ENCODE measurements at places on chromosomes 3 and 15. TPM values are rescaled to one million over a fixed set of nuclear protein-coding genes. Genes with fewer than 3 reads are reported as not detected.

GRCh38 chr15:80028937-80029336 lies 30.5 kb upstream of the ZFAND6 start:
- no peak for DNase-seq
- no peak overlapping the region for H3K27ac ChIP-seq

The TMA7 gene
- 551 TPM for total RNA-seq

- no peak overlapping the region for H3K27ac ChIP-seq
- H3K4me3 ChIP-seq = no peak overlapping the region
- no peak for DNase-seq
- H3K27me3 ChIP-seq = no peaks in the 10 kb centered on the region
Observed at GRCh38 chr3:191686626-191687025, 225.7 kb downstream of the PYDC2 start.

- peak overlapping the region; percentile 75 for H3K27ac ChIP-seq
- peaks cover 37% of the 10 kb centered on the region for H3K4me1 ChIP-seq
- peaks cover 41% of the 10 kb centered on the region for H3K36me3 ChIP-seq
- DNase-seq = peak; percentile 85
- H3K4me3 ChIP-seq = no peak overlapping the region
Observed at GRCh38 chr3:112097378-112097777, 11.2 kb downstream of the C3orf52 start.

DNA sequence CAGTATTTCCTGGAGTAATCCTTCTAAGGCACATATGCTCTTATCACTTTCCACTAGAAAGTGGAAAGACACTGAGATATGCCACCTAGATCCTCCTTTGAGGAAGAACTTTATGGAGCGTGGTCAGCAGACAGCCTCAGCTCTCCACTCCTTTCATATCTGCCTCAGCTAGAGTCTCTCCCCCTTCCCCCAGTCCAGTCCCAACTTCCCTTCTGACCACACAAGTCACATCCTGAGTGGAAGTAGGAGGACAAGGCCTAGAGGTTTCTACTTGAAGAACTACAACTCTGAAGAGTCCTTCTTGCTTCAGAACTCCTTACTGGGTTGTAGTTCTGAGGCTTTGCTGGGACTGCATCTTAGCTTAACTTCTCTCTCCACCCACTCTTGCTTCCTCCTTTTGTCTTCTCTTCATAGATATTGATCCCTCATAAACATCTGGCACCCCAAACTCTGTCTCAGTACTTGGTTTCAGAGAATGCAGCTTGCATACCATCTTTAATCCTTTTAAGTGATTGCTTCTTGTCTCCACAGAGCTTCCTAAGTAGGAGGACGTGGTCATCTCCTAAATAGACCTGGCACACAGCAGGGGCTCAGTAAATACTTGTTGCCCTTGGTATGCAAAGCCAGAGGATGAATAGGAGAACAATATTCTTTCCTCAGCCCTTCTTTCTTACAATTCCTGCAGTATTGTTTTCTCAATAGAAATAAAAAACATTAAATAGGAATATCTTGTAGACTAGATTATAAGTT lies 109.6 kb downstream of the OXSM start:
- no peaks in the 10 kb centered on the region for H3K36me3 ChIP-seq
- H3K27me3 ChIP-seq = no peaks in the 10 kb centered on the region
- H3K4me3 ChIP-seq = no peak overlapping the region
- no peak overlapping the region for H3K27ac ChIP-seq
- no peak for DNase-seq
- no peaks in the 10 kb centered on the region for H3K4me1 ChIP-seq

DNA sequence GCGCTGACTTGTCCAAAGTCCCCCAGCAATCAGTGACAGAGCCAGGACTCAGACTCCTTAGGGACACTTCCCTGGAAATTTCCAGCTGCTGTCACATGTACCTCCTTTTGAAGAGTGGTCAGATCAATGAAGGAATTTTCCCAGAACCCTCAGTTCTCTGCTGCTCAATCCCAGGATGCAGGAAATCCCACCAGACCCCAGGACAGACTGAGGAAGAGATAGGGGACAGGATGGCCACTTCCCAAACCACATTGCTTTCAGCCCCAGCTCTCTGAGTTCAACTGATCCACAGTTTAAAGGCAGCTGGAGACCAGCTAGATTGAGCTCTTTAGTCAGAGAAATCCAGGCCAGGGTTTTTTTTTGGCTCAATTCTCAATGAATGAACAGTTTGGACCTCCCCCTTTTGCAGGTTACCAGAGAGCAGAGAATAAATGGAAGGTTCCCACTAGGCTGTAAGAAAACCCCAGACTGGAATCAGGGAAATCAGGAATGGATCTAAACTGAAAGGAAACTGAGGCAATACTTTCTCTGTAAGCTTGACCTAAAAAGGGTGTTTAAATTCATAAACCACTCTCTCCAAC lies 1.5 kb downstream of the CYP1A1 start:
- no peak overlapping the region for H3K27ac ChIP-seq
- peaks cover 13% of the 10 kb centered on the region for H3K4me1 ChIP-seq
- no peaks in the 10 kb centered on the region for H3K36me3 ChIP-seq
- no peak for DNase-seq

The SPTSSB gene
- total RNA-seq = not detected

The CXCR6 gene
- total RNA-seq = not detected

The CCR4 gene
- total RNA-seq = not detected

The GRAMD2A gene
- total RNA-seq = not detected

- 0 out of 2 replicates have a peak, but pooled peaks cover 3% of the 10 kb centered on the region for H3K27me3 ChIP-seq
- DNase-seq = no peak
- no peak overlapping the region for H3K4me3 ChIP-seq
- H3K27ac ChIP-seq = no peak overlapping the region
Observed at GRCh38 chr3:56484525-56485032, 16.3 kb upstream of the ERC2 start.

GRCh38 chr3:3117651-3118050 lies 7.5 kb upstream of the IL5RA start:
- no peaks in the 10 kb centered on the region for H3K4me1 ChIP-seq
- no peak overlapping the region for H3K4me3 ChIP-seq
- no peaks in the 10 kb centered on the region for H3K36me3 ChIP-seq
- DNase-seq = no peak

The MITF gene
- total RNA-seq = 16.5 TPM

The LRRC31 gene
- not detected for total RNA-seq

- H3K27ac ChIP-seq = no peak overlapping the region
- DNase-seq = no peak
- no peaks in the 10 kb centered on the region for H3K36me3 ChIP-seq
- no peaks in the 10 kb centered on the region for H3K27me3 ChIP-seq
- no peaks in the 10 kb centered on the region for H3K4me1 ChIP-seq
Observed at GRCh38 chr3:6448011-6448410, 412.9 kb upstream of the GRM7 start.

DNA sequence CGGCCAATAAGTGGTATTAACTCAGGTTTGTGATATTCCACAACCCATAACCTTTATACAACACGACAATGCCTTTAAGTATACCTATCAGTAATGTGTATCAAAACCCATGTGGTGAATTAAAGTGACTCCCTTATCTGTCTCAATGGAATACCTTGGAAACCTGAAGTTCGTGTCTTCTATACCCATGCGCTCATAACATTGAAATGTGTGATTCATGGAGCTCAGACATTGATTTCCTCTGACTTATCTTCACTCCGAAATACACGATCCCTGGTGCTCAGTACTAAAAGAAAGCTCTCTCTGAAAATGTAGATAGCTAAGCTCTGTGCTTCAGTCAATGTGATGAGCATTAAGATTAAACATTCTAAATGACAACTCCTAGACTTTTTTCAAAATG lies 140.3 kb downstream of the TBC1D5 start:
- no peak overlapping the region for H3K27ac ChIP-seq
- DNase-seq = no peak
